Stimulated activated CD4-positive, alpha-beta T cell treated with anti-CD3 and anti-CD28 coated beads, Interleukin-15, amount 100 ng/mL, for 24 hours (primary cell): ENCODE measurements at places on chromosomes 5 and 9.

- DNase-seq, result no peak
Measured at GRCh38 chr5:171913987-171914273, 92.5 kb downstream of the FBXW11 start.

DNA sequence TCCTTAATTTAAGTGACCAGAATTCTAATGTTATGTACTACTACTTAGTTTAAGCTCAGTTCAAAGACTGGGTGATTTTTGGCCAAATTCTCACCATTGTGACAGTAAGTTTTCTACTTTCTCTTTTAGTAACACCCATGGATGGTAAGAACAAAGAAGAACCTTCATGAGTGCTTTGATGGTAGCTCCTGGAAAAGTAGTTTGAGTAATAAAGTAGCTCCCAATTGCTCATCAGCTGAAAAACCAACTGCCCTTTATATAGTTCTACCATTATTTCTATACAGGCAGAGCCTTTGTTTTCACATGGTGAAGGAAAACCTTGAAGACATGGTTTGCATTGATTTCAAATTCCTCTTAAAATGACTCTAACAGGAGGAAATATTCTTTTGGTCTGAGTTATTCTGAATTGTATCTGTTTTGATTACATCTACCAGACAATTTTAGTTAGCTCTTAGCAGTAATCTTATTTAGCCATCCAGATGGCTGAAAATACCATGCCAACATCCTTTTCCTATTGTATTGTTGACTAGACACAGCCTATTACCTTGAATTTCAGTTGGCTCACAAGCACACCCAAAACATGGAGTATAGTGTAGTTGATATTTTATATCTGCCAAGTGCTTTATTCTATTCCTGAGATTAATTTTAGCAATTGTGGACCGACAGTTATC lies 23.7 kb upstream of the STARD4 start:
- no peak for DNase-seq

- no peak for DNase-seq
Measured at GRCh38 chr5:52786391-52786790, 1.3 kb upstream of the ITGA1 start.

DNA sequence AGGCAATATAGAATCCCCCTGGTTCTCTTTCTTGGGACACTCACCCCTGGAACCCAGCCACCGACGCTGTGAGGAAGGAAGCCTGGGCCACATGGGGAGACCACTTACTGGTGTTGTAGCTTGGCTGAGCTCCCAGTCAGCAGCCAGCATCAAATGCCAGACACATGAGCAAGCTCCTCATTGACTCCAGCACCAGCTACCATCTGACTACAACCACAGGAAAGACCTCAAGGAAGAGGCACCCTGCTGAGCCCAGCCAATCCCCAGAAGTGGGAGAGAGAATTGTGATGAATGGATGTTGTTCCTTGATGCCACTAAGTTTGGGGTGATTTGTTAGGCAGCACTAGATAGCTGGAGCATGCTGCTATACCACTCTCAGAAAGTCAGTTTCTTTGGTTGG lies 36.0 kb downstream of the BNIP1 start:
- no peak for DNase-seq

- DNase-seq, result no peak
Measured at GRCh38 chr9:116264361-116264760, 110.8 kb downstream of the PAPPA start.

DNA sequence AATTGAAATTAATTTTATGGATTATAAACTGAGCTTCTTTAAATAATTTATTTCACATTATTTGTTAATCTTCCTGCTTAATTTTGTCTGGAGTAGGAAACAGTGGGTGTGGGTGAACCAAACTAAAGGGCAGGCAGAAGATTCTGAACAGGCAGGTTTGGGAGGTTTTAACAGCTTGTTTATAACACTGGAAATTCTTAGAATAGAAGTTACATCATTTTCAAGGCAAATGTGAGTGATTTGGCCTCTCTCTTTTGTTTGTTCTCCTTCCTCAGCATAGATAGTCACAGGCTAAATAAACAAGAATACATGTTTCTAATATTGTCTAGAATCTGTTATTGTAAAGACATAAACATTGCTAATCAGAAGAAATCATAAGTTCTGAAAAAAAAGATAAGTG lies 970.9 kb upstream of the NUDT12 start:
- DNase-seq, result no peak

DNA sequence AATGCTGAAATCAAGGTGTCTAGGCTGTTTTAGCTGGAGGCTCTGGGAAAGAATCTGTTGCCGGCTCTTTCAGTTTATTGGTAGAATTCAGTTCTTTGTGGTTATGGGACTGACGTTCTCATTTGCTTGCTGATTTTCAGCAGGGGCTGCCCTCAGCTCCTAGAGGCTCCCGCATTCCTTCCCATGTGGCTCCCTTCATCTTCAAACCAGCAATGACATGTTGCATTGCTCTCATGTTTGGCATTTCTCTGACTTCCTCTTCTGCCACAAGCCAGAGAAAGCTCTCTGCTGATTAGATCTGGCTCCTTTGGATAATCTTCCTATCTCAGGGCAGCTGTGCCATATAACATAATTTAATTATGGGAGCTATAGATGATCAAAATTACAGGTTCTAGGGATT lies 360.3 kb downstream of the LRRC70 start:
- no peak for DNase-seq

DNA sequence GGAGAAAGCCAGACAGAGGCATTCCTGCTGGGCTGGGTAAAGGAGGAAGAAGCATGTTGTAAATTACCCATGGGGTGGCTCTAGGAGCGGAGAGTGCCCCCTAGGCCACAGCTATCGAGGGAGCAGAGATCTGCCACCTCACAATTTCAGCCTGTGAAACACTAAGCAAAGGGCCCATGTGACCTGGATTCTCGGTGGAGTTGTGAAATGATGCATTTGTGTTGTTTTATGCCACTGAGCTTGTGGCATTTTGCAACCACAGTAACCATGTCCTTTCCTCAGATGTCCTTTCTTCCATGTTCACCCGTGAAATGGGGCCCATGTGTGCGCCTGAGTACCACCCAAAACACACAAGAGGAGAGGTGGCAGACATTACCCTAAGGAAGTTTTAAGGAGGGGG lies 159.3 kb downstream of the SYK start:
- DNase-seq, result no peak
